ENCODE measurements at places on chromosomes 6 and 20. TPM values are rescaled to one million over a fixed set of nuclear protein-coding genes. Genes with fewer than 3 reads are reported as not detected.

The SAYSD1 gene
- 5.4 TPM for total RNA-seq

The VGLL2 gene
- not detected for total RNA-seq

The TREML1 gene
- total RNA-seq, result not detected

The MAFB gene
- 0.07 TPM for total RNA-seq

The SOX18 gene
- total RNA-seq, result 1.4 TPM

The SYNE1 gene
- 30.5 TPM for total RNA-seq

The GABRR1 gene
- total RNA-seq, result not detected

The POM121L2 gene
- total RNA-seq, result not detected

The PHACTR1 gene
- total RNA-seq, result 0.06 TPM

The NAA20 gene
- total RNA-seq, result 146 TPM

The WFDC2 gene
- total RNA-seq, result not detected

The ZNF165 gene
- total RNA-seq, result 1.4 TPM

The RBL1 gene
- 7.5 TPM for total RNA-seq

The MRPS26 gene
- 162 TPM for total RNA-seq
